Cortex of kidney (tissue), 1 donor: ENCODE measurements at places on chromosomes 3 and 15.

- DNase-seq, result no peak
Observed at GRCh38 chr3:178284181-178284580, 252.1 kb upstream of the KCNMB2 start.

GRCh38 chr3:36135863-36136262, 244.4 kb upstream of the STAC start:
- DNase-seq, result no peak

DNA sequence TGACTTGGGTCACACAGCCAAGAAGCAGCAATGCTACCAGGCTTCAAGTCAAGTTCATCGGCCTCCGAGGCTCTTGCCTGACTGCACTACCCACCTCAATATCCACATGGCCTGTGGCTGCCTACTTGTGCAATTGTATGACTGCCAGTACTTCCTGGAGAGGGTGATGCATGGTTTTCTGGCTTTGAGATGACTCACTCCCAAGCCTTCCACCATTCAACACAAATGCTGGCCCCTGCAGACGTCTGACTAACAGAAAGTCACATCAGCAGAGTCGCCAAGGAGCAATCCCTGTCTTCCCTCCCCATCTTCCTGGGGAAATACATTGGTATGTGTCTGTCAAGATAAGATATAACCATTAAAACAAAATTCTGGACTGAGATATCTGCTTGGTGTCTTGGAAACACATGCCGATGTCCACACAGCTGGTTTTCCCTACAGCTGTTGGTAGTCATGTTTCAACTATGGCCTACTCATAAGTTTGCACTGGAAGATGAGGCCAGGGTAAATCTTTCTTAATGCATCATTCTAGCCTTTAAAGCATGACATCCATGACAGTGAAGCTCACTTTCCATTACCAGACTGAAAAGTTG, 79.6 kb upstream of the SPATA12 start:
- DNase-seq, result no peak

- no peak for DNase-seq
Observed at GRCh38 chr3:89628856-89629670, 521.6 kb downstream of the EPHA3 start.

DNA sequence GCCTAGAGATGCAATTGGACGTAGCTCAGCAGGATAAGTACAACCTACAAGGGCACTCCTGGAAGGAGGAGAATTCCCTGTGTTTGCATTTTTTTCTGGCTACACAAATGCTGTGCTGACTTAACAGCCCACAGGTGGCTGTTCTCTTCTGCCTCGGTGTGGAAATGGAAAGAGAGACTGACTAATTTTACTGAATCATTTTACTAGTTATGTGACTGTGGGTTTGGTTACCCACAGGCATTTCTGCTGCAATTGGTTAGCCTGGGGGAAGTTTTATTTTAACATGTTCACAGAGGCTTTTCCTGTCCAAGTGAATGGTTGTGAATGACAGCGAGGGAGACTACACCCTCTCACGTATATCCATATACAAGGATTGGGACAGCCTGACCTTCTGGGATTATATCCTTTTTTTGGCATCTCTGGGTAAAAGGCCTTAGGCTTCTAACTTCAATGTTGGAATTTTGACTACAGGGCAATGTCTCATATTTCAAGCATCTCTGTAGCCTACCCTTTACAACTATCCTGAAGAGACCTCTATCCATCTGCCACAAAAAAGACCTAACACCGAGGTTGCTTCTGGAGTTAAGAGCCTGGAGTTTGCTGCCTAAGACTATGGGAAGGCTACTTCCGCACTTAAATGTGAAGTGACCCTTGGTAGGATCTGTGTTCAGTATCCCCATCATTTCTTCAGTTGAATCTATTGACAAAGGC, 67.2 kb upstream of the TP63 start:
- no peak for DNase-seq

- no peak for DNase-seq
Observed at GRCh38 chr3:58214484-58215316, 3.9 kb upstream of the DNASE1L3 start.

DNA sequence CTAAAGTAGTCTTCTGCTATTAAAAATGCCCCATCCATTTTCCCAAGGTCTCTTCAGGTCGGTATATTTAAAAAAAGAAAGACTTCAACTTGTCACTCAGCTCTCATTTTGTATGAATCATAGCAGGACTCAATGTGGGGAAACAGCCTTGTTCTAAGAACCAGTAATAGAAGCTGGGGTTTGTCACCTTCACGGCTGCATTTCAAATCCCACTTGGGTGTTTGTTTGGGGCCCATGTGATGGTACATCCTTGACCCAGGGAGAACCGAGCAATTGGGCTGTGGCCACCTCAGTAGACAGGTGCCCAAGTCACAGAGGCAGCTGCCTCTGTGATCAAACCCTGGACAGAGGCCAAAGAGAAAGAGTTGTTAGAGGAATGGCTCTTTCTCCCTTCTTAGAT, 70.3 kb upstream of the ARL8B start:
- DNase-seq, result no peak

DNA sequence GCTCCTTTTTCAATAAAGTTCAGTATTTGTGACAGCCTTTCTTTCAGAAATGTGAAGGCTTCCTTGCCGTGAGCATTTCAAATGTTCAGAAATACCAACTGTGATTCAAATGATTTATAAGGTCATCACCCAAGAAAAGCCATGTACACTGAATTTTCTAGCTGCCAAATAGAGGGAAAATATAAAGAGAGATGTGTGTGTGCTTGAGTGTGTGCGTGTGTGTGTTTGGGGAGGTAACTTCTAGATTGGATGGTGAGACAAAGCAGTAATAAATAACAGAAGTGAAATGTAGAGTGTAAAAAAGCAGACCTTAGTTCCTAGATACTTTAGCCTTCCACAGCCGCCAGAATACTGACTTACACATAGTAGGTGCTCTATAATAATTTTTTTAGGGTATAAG, 577.4 kb downstream of the TBL1XR1 start:
- DNase-seq, result no peak

DNA sequence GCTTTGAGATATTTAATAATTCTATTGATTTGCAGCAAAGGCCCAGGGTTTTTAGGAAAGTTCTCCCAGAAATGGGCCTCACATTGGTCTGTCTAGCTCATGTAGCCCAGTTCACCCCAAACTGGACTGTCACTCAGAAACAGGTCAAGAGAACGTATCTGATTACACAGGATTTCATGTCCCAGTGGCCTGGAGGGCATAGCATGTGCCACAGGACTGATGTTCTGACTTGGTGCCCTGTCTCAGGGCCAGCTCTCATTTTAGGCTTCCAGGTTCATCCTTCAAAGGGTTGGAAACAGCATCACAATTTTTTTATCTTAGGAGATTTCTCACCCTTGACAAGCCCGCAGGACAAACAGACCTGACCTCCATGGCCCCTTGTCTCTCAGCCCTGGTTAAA, 398.4 kb upstream of the AZI2 start:
- no peak for DNase-seq

DNA sequence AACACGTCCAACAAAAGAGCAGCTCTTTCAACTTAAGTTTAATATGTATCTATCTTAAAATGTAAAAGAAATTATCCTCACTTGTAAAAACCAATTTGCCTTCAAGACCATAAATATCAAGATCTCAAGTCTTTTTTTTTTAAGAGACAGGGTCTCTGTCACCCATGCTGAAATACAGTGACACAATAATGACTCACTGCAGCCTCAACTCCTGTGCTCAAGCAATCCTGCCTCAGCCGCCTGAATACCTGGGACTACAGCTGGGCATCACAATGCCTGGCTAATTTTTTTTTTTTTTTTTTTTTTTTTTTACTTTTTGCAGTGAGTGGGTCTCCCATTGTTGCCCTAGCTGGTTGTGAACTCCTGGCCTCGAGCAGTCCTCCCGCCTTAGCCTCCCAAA, 26.0 kb downstream of the ACAP2 start:
- no peak for DNase-seq

GRCh38 chr3:97721446-97721845, 43.1 kb upstream of the ARL6 start:
- no peak for DNase-seq

DNA sequence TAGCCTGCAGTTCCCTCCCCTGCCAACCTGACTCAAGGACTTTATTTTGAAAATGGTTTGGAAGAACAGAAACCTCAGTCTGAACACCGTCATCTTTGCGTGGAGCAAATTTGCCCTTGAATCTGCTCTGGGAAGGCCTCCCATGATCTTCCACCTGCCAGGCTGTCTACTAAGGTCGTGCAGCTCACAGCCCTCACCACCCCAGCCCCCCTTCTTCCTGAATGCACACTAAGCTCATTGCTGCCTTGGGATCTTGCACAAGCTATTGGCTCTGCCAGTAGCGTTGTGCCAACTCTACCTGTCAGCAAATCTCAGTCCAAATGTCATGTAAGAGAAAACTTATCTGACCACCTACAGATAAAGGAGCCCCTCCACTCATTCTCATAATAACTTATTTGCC, 141.5 kb downstream of the USP13 start:
- DNase-seq, result no peak

DNA sequence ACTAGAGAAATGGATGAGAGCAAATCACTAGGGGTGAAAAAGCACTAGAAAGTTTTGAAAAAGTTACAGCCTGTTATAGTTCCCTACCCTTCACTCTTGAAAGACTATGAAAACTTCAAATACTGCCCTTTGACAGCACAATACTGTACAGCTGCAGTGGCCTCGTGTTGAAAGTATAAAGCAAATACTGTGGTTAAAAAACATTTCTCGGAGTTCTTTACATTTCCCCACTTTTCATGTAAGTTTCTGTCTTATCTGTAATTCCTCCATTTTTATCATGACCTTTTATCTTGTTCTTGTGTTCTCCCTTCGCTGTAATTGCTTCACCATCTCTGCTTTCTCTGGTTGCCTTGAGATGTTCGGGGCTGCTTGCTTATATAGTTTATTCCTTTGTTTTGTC, 423.8 kb upstream of the CFAP20DC start:
- DNase-seq, result no peak

- DNase-seq, result no peak
Observed at GRCh38 chr3:112734736-112735350, 93.9 kb upstream of the CCDC80 start.

GRCh38 chr3:46675426-46675825, 18.1 kb downstream of the ALS2CL start:
- no peak for DNase-seq

- no peak for DNase-seq
Observed at GRCh38 chr3:50554553-50554952, 13.0 kb downstream of the C3orf18 start.
